ENCODE measurements at places on chromosomes 6 and 20.
A peak's percentile ranks its signal among the peaks of the same experiment; 100 is the strongest.

GRCh38 chr20:58372806-58373205, 16.2 kb upstream of the VAPB start:
- no peak overlapping the region for H3K27ac ChIP-seq
- H3K4me3 ChIP-seq, result no peak overlapping the region
- H3K36me3 ChIP-seq, result no peaks in the 10 kb centered on the region
- H3K4me1 ChIP-seq, result peaks cover 8% of the 10 kb centered on the region

DNA sequence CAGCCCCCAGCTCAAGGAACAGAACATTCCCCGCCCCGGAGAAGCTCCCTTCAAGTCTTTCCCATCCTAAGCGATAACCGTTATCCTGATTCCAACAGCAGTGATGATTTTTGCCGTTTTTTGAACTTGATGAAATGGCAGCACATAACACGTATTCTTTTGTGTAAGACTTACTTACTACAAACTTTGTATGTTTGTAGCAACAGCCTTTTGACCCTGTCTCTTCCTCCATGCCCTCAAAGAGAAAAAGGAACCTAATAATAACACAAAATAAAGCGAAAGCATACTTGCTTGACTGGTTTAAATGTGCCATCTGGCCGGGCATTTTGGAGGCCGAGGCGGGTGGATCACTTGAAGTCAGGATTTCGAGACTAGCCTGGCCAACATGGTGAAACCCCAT, 26.4 kb upstream of the SLC9A8 start:
- DNase-seq, result no peak
- no peak overlapping the region for H3K27ac ChIP-seq
- H3K27me3 ChIP-seq, result no peaks in the 10 kb centered on the region
- H3K36me3 ChIP-seq, result no peaks in the 10 kb centered on the region
- no peak overlapping the region for H3K4me3 ChIP-seq

- H3K4me1 ChIP-seq, result no peaks in the 10 kb centered on the region
- no peaks in the 10 kb centered on the region for H3K27me3 ChIP-seq
- no peak overlapping the region for H3K27ac ChIP-seq
- DNase-seq, result no peak
- no peaks in the 10 kb centered on the region for H3K36me3 ChIP-seq
These were observed 222.0 kb downstream of the ATXN1 start for GRCh38 chr6:16539086-16539931.

- H3K4me3 ChIP-seq, result no peak overlapping the region
- H3K27ac ChIP-seq, result no peak overlapping the region
- no peaks in the 10 kb centered on the region for H3K4me1 ChIP-seq
- DNase-seq, result peak; percentile 0
- H3K36me3 ChIP-seq, result no peaks in the 10 kb centered on the region
These were observed 8.6 kb upstream of the DEFB110 start for GRCh38 chr6:50030350-50030749.

DNA sequence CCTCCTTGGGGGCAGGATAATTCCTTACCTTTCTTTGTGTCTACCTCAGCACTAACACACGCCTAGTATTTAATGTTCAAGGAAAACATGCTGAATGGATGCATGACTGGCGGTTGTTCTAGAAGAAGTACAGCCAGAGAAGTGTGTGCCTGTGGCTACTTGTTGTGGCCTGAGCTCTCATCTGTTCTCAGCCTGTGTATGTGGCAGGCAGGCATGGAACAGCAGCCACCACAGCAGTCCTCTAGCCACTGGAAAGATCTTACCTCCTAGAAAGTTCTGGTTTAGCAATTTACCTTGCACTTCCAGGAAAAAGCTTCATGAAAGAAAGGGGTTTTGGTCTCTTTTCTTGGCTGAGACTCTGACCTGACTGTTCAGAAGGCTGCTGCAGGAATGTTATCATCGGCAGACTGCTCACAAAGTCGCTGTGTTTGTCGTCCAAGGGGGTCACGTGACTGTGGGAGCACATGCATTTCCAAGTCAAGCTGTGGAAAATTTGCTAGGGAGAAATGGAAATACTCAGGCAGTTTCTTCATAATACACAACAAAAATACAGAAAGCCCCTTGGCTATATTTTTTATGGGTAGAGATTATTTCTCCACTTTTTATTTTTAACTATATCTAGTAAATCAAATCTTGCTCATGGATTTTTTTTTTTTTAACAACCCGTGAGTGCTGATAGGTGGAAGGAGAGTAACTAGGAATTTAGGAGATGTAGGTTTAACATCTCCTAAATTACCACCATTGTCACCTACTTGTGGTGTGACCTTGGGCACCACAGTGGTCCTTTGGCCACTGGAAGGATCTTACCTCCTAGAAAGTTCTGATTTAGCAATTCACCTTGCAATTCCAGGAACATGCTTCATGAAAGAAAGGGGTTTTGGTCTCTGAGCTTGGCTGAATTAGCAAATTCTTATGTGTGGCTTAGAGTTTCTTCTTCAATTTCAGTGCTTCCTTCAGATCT, 110.8 kb upstream of the GPR6 start:
- H3K27me3 ChIP-seq, result no peaks in the 10 kb centered on the region
- no peaks in the 10 kb centered on the region for H3K36me3 ChIP-seq
- DNase-seq, result peak; percentile 67
- H3K4me3 ChIP-seq, result no peak overlapping the region
- H3K4me1 ChIP-seq, result peaks cover 19% of the 10 kb centered on the region
- H3K27ac ChIP-seq, result peak overlapping the region; percentile 32

Measured in mesendoderm (in vitro differentiated cells).